ENCODE measurements at places on chromosomes 11 and 22.

GRCh38 chr11:60830478-60831142, 11.3 kb upstream of the CCDC86 start:
- DNase-seq, result no peak

DNA sequence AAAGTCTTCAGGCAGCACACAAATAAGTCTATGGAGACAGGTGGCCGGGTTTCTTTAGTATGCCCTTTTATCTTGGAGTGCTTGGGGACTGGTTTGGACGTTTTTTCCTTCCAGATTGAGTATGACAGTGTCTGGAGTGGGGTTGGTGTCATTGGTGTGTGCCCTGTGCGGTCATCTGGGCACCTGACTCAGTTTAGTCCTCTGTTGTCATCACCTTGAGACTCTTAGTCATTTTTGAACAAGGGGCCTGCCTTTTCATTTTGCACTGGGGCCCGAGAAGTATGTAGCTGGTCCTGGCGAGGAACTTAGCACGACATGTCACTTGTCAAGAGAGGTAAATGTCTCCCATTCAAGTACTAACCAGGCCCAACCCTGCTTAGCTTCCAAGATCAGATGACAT, 27.2 kb upstream of the MYO18B start:
- DNase-seq, result no peak

DNA sequence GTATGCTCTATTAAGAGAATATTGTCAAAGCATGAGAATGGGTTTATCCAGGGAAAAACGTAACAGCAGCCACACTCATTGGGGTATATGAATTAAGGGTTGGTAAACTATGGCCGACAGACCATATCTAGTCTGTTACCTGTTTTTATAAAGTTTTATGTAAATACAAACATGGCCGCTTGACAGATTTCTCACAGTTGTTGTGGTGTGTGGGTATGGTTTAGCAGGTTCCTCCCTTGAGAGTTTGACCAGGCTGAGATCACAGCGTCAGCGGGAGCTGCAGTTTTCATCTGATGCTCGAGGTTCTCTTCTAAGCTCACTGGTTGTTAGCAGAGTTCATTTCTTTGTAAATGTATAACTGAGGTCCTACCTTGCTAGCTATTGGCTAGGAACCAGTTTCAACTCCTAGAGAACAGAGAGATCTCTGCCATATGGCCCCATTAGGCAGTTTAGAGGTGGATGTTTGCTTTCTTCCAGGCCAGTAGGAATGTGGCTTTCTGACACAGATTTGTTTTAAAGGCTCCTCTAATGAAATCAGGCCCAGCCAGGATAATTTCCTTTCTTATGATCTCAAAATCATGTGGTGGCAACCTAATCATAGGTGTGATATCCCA, 45.5 kb upstream of the GRIK4 start:
- DNase-seq, result no peak

DNA sequence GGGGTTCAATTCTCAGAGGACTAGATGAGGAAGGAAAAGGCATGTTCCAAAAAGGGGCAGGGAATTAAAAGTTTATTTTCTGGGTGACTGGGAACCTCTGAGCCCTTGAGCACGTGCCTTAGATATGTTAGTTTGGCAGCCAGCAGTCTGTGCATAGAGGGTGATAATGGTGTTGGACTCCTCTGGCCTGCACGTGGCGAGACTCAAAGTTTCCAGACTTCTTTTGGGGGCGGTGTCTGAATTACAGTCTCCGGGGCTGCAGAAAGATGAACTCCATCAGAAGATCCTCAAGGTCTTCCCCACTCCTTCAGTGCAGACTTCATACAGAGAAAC, 861 bp upstream of the ZNRF3 start:
- no peak for DNase-seq
